ENCODE measurements at places on chromosomes 4 and X.

GRCh38 chrX:151922692-151923091 is 10.0 kb downstream of the MAGEA4 start:
- no peak for DNase-seq

DNA sequence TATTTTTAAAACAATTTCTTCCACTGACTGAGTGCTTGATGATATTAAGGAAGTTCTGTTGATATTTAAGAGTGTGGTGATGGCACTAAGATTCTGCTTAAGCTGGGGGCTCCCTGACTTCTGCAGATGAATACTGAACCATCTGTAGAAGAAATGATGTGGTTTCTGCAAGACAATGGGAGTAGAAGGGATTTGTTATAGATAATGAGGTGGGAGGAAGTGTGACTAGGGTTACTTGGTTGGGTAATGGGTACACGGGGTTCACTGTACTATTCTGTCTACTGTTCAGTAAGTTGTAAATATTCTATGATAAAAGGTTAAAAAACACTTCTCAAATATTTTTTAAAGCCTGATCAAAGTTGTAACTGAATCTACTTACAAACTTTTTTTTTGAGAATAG is 60.9 kb upstream of the TXK start:
- no peak for DNase-seq

DNA sequence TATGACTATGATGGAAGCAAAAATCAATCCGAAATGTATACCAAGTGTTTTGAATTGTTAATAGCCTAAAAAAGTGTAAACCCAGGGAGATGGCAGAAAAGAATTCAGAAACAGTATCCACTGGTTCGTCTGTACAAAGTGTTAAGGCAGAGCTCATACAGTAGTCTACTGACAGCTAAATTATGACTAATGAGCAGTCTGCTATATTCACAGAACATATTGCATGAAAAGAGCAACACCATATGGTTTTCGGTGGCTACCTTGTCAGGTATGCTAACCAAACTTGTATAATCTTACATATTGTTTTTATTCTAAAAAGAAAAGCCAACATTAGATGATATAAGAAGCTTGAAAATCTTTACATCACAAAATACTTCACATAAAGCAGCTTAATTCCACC is 18.5 kb downstream of the EPHA5 start:
- DNase-seq = no peak

- no peak for DNase-seq
Observed at GRCh38 chr4:95596676-95597075, 47.9 kb upstream of the UNC5C start.

GRCh38 chr4:138975225-138975624 is 40.4 kb upstream of the NOCT start:
- DNase-seq = no peak

DNA sequence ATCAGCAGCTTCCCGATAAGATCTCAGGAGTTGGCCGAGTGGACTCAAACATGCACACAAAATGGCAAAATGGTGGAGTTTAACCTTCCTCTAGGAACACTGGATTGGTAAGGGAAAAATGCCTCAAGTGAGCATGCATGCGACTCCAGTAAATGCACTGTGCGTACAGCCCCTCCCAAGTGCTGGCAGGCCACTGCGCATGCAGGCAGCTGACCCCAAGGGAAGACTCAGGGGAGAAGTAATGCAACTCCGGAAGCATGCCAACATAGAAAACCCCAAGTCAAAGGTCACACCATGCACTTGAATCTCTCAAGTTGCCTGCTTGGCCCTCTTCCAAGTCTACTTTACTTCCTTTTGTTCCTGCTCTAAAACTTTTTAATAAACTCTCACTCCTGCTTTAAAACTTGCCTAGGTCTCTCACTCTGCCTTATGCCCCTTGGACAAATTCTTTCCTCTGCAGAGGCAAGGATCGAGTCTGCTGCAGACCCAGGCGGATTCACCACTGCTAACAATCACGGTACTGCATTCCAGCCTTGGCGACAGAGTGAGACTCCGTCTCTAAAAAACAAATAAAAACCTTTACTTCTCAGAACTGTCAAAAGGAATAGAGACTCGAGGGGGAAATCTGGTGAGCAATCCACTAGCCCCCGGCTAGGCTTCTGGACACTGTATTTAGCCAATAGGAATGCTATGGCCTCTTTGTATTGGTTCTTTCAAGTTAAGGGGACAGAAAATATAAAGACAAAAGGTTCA is 33.5 kb downstream of the NYX start:
- no peak for DNase-seq

GRCh38 chrX:115214151-115214550 is 19.7 kb downstream of the LRCH2 start:
- DNase-seq = no peak

- no peak for DNase-seq
Observed at GRCh38 chr4:24650849-24651640, 66.7 kb upstream of the DHX15 start.

DNA sequence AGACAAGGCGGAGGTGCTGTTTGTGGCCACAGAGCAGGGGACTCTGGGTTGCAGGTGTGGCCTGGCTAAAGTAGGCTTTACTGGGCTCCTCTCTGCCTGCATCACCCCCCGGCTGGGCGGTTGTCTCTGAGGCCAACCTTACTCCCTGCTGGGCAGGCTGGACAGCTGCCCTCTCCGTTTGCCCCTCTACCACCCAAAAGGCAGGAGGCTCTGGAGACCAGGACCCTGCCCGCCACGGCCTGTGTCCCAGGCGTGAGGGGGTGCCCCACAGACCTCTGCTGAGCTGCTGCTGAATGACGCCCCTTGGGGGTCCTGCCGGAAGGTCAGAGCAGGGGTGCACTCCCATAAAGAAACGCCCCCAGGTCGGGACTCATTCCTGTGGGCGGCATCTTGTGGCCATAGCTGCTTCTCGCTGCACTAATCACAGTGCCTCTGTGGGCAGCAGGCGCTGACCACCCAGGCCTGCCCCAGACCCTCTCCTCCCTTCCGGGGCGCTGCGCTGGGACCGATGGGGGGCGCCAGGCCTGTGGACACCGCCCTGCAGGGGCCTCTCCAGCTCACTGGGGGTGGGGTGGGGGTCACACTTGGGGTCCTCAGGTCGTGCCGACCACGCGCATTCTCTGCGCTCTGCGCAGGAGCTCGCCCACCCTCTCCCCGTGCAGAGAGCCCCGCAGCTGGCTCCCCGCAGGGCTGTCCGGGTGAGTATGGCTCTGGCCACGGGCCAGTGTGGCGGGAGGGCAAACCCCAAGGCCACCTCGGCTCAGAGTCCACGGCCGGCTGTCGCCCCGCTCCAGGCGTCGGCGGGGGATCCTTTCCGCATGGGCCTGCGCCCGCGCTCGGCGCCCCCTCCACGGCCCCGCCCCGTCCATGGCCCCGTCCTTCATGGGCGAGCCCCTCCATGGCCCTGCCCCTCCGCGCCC is 920 bp downstream of the HTT-AS start:
- no peak for DNase-seq

DNA sequence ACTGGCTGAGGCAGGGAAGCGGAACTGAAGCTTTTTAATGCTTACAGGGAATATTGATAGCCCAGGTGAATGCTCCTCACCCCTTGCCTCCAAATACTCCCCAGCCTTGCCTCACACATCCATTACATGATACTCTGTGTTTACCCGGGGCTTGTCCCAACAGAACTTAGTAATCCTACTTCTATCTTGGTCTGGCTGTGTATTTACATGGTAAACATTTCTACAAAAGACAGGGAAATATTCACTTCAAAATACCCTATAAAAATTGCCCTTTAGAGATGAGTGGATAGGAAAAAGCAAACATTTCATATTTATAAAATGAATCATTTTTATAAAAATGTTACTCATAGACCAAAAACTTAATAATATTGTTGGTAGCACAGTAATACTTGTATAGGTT is 120.1 kb downstream of the NHS start:
- no peak for DNase-seq

GRCh38 chr4:72846280-72847111 is 223.0 kb downstream of the COX18 start:
- DNase-seq = no peak

GRCh38 chr4:5758741-5759140 is 47.7 kb downstream of the EVC start:
- no peak for DNase-seq

Data from cortex of kidney (tissue), 1 donor.